ENCODE measurements at places on chromosomes 6 and 20. TPM values are rescaled to one million over a fixed set of nuclear protein-coding genes. Genes with fewer than 3 reads are reported as not detected.

DNA sequence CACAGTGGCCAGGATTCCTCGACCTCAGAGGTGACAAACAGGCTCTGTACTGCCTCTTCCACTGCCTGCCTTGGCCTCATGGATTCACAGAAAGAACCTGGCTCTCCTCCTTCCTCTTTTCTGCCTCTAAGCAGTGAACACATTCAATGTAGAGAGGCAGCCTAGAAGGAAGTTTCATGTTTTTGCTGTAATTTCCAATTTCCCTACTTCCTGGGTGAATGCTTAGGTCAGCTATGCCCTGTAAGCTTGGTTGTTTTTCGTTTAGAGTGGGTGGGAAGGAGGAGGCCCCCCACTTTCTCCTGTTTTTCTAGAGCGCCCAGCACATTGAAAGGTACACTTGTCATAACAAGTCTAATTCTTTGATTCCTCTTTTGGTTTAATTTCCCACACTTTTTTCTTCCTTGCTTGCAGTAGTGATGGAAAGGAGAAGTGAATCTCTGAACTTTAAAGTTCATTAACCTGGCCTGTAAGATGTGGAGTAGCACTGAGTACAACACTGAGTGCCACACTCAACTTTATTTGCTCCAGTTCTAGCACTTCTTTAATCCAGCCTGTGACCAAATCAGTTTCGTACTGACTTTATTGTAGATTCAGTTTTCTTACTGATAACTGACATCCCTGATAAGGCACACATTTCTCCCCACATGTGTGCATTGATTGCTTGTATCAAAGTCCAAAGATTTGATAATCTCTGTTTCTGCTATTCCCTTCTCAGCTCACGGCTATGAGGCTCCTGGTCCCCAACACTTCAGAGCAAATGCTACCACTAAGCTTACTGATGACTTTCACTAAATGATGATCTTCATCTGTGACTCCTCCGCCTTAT, 100.0 kb upstream of the MAN1A1 start:
- no peak for DNase-seq

DNA sequence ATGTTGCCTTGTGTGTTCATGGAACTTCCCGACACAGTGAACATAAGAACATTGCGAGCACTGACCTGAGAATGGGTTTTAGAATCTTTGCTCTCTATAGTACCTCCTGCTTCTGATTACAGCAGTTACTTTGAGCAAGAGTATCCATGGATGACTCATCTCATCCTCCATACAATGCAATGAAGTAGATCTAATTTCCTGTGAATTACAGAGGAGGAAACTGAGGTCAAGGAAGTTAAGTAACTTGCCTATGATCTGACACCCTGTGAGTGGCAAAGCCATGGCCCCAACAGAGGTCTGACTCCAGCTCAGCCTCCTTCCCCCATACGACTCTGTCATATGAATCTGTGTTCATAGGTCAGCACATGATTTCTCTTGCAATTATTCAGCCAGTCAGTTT, 518.1 kb downstream of the TFAP2A start:
- DNase-seq = no peak

GRCh38 chr6:124984668-124985338, 22.6 kb downstream of the RNF217 start:
- no peak for DNase-seq

DNA sequence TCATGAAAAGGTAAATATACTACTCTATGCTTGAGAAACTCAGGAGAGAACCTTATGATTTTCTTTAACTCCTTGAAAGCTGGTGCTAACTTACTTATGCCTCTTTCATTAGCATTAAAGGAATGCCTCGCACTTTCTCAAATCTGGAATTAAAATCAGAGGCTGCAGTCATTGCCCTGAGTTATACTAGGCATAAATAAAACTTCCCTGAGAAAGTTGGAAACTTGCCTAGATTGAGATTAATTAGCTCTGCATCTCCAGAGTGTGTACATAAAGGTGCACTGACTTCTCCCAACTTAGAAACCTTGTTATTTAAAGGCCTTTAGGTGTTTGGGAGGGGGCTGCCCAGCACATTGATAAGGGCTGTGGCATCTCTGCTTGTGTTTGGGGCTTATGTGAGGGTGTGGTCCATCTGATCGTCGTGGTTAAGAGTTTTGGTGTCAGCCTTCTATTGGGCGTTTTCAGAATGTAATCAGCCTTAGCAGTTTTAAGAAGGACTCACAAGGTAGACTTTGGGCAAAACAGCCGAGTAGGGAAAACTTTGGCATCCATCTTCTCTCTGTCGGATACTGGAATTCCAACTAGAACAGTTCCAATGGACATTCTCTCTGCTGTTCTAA, 32.1 kb upstream of the CCN6 start:
- DNase-seq = no peak

DNA sequence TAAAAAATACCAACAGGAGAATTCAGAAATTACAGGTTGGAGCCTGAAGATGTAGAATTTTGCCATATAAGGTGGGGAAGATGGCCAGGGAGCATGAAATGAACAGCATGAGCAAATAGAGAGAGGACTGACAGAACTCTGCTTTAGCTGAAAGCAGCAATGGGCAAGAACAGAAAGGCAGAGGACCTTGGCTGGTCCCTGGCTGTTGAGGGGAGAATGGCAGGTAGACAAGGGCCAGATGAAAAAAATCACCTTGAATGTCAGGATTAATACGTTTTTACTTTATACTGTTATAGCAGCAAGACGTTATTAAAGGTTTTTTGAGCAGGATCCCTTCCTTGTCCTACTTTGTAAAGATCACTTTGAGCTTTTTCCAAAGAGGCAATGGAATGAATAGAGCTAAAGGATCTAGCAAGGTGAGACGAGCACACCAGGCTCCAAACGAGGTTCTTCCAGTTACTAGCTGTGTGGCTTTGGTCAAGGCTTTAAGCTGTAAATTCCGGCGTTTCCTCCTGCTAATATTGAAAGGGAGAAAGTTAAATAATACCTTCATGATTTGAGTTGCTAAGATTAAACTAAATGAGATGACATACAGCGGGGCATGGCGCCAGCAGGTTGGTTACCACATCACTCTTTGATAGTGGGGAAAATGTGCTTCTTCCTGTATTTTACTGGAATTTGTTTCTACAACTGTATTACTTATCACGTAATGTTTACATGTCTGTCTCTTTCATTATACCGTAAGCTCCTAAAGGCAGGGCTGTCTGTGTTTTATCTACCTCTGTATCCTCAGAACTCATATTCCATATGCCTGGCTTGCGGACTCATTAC, 776 bp downstream of the PPIL1 start:
- no peak for DNase-seq

The ZSCAN31 gene
- total RNA-seq = 1.0 TPM

The CTAGE9 gene
- total RNA-seq = not detected

The SYCP2 gene
- 7.9 TPM for total RNA-seq
